ENCODE measurements at places on chromosomes 11 and 22.

GRCh38 chr11:132490978-132491377 lies 1041.3 kb downstream of the OPCML start:
- DNase-seq = no peak

DNA sequence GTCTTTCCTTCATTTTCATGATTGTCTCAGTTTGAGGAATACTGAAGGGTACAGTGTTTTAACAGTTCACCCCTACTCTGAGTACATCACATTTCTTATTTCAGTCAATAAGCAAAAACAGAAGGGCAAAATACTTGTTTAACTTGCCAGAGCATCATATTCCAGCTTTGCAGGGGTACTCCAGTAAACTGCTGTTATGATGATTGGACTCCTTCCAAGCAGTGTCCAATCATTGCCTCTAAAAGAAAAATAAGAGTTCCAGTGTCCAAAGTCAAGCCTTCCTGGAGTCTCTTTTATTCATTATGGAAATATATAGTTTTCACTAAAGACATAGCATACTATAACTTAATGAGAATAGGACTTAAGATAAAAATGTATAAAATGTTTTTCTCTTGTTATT lies 105.1 kb downstream of the FANCF start:
- DNase-seq = no peak

DNA sequence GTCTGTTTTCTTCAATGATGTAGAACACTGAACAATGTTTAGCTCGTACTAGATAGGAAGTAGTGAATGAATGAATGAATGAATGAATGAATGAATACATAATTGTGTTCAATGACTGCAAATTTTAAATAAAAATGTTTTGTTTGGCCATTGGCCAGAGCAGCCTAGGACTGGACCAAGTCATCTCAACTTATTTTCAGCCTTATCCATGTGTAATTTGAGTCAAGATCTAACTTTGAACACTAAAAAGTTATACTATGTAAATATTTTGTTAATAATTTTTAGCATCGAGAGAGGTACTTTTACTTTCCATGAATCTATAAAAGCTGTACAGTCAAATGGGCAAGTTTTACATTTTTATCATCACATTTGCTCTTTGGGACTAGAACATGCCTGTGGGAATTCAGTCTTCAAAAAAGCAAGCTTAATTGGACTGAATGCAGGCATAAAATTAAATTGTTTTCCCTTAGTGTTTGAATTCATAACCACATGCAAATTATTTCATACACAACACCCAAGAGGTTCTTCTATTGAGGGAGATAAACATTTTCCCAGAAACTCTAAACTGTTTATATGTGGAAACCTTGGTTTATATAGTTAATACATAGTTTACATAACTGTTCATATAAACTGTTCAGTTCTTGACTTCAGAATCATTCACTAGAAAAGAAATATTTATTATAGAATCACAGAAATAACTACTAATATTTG lies 222.1 kb upstream of the ANO3 start:
- no peak for DNase-seq

DNA sequence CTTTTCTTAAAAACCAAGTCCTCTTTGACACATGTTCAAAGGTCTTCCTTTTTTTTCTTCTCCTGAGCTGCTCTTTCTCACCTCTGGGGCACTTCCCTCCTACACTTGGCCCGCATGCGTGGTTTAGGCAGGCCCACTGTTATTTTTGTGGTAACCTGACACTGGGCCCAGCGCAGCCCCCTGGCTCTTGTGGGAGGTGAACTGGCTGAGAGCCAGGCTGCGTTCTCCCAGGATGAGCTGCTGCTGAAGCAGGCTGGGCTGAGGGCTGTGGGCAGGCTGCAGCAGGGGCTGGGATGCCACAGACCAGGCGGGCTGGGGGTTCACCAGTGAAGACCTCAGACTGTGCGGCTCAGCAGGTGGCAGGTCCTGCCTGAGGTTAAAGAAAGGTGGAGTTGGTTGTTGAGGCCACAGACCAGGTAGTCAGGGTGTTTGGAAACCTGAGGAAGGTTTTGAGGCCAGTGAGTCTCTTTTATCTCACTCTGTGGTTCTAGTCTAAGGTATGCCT lies 72.4 kb downstream of the TEAD1 start:
- DNase-seq = peak; percentile 74

GRCh38 chr11:47603295-47603694 lies 9.1 kb upstream of the C1QTNF4 start:
- DNase-seq = no peak

- no peak for DNase-seq
These were observed 509.4 kb upstream of the API5 start for GRCh38 chr11:42802201-42802899.

GRCh38 chr11:111428113-111428876 lies 49.2 kb upstream of the POU2AF1 start:
- no peak for DNase-seq

DNA sequence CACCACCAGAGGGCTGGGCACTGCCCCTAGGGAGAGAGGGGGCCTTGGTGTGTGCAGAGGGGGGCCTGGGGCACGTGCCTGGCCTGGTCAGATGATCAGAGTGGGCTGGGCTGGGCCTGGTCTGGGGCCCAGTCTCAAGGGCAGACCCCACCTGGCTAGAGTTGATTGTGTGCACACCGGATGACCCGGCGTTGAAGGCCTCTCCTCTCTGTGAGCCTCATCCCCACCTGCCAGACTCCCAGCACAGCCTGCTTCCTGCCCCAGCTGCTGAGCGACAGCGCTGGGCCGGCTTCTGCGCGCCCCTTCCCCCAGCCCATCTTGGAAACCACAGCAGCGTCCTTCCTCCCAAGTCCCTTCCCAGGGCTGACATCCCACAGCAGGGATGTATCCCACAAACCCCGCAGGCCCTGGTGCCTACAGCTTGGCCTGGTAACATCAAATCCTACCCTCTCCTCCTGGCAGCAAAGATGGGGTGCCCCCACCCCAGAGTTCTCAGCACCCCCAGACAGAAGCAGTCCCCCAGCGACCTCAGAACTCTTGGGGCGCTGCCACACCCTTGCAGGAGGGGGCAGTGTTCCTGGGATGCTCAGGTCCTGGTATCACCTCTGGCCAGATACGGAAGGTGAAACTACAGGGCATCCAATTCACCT lies 11.0 kb upstream of the TSSC4 start:
- DNase-seq = no peak

DNA sequence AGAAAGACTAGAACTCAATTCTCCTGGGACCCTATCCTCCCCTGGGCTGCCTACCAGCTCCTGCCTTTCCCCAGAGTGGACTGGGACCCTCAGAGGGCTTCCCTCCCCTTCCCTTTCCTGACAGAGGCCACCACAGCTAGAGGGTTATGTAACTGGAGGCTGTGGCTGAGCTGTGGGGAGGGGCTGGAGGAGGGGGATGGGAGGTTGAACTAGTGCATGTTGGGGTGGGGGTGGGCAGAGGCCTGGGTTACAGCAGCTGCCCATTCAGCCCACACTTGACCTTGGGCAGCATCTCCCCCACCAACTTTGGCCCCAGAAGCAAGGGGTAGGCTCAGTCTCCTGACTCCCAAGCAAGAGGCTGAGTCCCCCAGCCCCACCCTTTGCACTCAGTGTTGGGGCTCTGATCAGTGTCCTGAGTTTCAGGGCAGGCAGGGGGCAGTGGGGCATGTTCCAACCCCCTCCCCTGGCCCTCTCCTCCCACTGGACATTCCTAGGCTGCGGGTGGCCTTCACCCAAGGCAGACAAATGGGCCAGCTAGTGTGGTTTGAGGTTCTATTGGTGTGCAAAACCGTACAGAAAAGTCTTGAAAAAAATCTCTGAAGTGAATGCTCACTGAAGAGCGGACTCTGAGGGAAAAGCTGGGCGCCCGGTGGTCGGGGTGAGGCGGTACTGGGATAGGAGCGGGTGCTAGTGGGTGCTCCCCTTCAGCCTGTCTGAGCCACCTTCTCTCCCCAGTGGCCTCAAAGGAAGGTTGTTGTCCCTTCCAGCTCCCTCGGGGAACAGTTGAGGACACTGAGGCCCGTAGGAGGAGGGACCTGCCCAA lies 3.8 kb downstream of the KCNC1 start:
- peak; percentile 13 for DNase-seq

- DNase-seq = no peak
These were observed 36.9 kb upstream of the CLPB start for GRCh38 chr11:72471005-72471898.

DNA sequence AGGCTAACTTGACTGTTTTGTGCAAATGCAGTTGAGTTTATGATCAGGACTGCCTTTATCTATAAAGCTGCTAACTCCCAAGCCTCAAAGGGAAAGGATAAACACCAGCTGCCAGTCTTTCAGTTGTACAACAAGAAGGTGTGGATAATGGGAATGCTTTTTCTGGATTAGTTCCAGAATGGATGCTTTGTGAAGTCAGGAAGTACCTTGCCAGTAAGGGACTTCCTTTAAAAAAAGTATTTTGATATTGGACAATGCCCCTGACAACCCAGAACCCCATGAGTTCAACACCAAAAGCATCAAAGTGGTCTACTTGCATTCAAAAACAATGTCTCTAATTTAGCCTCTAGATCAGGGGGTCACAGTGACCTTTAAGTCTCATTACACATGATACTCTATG lies 32.0 kb downstream of the OR5A2 start:
- DNase-seq = no peak

DNA sequence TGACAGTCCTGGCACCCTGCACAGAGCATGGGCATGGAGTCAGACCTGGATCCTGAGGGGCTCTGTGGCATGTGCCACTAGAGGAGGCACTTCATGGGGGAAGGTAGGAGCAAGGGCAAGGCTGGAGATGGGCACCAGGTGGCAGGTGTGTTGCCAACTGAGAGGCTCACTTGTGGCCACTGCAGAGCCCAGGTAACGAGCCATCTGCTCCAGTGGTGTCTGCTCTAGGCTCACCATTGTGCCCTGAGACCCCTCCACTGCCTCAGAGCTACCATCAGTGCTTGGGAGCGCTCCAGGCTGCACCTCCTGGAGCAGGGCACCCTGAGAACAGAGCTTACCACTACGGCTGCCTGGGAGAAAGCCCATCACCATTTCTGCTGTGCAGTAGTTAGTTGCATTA lies 1.3 kb upstream of the ZDHHC8 start:
- no peak for DNase-seq

GRCh38 chr11:113481672-113482071 lies 6.5 kb upstream of the DRD2 start:
- no peak for DNase-seq

DNA sequence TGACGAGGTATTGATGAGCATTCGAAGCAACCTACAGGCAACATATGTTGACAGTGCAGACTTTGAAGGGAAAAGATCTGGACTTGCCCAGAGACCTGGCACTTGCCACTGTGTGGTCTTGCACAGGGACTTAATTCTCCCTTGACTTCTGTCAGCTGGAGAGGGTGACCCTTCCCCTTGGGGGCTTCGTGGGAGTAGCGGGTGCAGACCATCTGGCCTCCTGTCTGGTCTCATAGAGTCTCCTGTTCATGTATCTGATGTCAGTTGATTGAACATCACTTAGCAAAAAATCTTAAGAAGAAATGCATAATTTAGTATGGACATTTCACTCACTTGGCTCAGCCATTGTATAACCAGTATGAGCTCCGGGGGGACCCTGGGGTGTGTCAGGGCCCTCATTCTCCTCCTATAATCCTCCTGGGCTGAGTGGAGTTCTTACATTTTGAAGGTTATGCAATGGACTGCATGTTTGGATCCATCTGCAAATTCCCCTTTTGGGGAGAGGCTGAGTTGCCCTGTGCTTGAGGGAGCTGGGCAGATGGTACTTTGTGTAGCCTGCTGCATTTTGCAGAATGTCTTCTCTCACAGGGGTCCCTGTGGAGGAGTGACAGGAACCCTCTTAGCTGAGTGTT lies 13.0 kb downstream of the BCR start:
- no peak for DNase-seq

DNA sequence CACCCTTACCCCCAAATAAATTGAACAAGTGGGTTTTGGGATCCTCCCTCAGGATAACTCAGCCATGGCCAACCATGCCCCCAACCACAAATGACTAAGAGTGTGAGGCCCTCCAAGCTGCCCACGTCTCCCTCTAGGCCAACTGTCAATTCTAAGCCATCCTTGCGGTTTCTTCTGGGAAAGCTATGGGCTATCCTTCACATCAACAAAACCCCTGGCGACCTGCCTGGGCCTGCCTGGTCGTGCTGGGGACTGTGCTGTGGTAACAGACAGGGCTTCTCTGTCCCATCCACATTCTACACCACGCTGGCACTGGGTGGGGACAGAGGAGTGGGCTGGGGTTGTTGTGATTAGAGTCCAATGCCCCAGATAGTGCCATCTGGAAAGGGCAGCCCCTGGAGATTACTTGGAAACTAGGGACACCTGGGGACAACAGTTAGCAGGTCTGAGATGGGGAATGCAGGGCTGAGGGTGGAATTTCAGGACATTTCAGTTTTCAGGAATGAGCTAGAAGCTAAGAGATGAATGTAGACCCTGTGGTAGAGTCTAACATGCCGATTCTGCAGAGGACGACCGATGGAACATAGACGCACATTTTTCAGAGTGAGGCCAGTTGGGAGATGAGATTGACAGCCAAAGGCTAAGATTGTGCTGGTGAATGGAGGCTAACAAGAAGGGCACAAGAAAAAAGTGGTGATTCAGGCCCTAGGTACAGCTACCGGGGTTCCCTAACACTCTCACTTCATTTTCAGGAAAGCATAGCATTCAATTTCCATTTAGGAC lies 131.9 kb downstream of the RASSF10 start:
- no peak for DNase-seq

DNA sequence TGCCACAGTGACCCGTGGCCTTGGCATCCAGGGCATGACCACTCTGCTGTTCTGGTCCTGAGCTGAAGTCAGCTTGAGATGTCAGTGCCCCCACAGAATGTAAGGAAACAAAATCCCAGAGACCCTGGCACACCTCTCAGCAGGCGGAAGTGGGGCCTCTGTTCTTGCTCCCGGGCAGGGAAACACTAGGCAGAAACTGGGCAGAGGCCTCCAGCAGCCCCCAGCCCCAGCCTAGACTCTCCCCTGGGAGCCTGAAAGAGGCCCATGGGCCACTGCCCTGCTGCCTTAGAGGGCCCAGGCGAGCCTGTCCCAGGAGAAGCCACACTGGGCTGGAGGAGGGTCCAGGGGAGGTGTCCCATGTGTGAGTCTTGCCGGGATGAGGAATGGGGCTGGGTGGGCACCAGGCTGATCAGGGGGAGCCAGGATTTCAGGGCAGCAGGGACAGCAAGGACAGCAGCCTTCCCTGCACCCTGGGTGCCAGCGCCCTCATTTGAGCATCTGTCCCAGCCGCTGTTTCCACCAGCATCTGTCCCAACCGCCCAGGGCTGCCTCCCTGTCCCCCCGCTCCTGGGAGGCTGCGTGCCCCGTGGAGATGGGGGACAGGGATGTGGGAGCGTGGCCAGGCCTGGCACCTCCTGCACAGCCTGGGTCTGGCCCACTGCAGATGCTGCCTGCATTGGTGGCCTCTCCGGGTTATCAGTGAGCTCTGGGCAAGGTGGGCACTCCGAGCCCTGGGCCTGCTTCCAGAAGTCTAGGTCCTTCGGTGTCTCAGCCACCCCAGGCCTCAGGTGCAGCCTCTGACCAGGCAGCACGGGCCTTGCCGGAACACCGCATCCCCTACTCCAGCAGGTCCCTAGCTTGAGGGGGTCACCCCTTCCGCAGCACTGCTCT lies 1072.4 kb downstream of the BRD1 start:
- no peak for DNase-seq

- peak; percentile 53 for DNase-seq
These were observed 41.7 kb downstream of the TEAD1 start for GRCh38 chr11:12715941-12716340.

Measured in heart left ventricle (tissue), 16 donors.